ENCODE measurements at places on chromosomes 2 and 18. TPM values are rescaled to one million over a fixed set of nuclear protein-coding genes. Genes with fewer than 3 reads are reported as not detected.

GRCh38 chr2:111119822-111120252 lies 877 bp upstream of the BCL2L11 start:
- peak; percentile 36 for DNase-seq

DNA sequence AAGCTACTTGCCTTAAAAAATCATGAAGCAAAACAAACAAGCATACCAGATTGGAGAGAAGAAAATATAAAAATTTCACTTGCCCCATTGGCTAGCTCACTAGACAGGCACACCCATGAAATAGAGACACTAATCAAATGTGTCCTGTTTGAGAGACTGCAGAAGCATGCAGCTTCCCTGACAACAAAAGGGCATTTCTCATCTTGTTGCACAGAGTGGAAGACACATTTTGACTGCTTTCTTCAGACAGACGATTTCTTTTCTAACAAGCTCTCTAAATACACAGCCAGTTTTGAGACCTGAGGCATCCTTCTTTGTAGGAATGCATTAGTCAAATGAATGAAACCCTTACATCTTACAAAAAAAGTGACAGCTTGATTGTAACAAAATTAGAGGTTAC lies 1558.6 kb upstream of the NXPH2 start:
- no peak for DNase-seq

Gene HOXD1
- total RNA-seq = 0.71 TPM

- DNase-seq = no peak
These were observed 67.8 kb downstream of the TDRD15 start for GRCh38 chr2:21191535-21191934.

GRCh38 chr2:204650611-204651010 lies 105.3 kb downstream of the PARD3B start:
- DNase-seq = no peak

GRCh38 chr2:236991874-236992273 lies 93.8 kb upstream of the COPS8 start:
- DNase-seq = no peak

GRCh38 chr2:52456561-52457377 lies 1310.8 kb upstream of the CHAC2 start:
- DNase-seq = peak; percentile 2

DNA sequence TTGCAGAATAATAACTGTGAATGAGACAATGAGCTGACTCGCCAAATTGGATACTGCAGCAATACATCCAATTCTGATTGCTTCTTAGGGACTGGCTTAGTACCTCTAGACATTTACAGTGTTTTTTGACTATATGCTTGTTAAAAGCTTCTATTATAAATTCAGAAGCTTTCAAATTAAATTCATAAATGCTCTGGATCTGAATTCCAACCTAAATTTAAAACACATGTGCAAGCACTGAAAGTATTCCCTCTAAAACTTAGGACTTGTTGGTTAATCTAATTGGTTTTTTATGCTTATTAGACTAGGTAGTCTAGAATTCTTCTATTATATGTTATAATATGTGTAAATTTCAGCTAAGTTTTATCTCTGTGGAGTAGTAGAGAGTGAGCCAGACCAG lies 306.9 kb downstream of the CPS1 start:
- no peak for DNase-seq

Gene MAP3K19
- total RNA-seq = not detected

Gene MC2R
- total RNA-seq = 0.18 TPM

DNA sequence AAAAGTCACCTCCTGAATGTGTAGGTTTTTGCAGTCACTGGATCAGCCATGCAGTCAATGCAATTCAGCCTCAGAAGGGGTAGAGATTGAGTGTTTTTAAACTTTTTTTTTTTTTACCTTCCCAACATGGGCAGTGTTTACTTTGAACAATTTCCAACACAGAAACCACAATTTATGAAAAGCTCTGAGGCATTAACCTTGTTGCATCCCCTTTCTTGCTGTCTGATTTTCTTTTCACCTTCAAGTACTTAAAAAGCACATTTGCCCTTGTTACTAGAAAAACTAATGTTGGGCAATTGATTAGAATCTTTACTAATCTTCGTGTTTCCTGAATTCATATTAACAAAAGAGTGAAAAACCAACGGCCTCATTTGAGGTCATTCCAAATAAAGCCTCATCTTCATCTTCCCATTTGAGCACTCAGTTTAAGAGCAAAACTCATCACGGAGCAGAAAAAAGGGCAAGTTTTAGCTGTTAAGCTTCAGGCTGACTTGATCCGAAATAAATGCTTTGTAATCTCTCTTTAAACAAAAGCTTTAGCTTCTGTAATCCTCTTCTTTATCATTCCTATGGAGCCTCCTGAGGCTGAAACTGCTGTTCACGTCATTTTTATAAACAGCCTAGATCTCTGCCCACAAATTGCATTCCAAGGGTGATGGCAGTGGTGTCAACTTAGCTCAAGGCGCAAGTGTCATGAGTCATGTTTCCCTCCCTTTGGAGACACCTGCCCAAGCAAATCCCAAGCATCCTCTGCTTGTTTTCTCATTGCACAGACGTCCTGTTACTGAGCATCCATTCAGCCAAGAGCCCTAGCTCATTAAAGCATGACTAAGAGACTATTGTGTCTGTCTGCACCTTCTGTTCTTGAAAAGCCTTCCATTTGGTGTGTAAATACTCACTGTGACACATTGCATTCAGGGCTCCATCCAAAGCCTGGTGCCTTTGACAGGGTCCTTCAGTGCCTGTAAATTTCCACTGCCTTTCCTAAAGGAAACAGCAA lies 107.7 kb downstream of the HNMT start:
- no peak for DNase-seq

DNA sequence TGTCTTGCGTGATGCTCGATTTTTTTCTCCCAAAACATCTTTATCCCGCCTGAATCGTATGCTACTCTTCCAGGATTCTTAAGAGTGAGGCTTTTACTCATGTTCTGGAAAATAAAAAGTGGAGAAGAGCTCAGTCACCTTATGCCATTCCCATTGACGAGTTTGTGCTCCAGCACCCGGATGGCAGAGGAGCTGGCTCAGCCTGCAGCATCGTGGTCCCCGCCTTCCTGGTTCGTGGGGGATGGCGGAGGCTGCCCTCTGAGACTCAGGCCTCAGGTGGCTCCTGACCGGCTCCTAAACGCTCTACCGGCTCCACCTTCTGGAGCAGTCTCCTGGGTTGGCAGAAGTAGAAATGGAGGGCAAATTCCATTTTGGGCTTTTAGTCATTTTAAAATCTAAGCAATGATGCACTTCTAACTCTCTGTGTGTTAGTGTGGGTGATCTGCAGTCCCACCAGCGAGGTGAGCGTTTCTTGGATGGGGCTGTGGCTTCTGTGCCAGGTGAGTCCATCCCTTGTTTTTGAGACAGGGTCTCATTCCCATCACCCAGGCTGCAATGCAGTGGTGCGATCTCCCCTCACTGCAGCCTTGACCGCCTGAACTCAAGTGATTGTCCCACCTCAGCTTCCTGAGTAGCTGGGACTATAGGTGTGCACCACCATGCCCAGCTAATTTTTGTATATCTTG lies 27.8 kb downstream of the RTP5 start:
- no peak for DNase-seq

Gene ZAP70
- total RNA-seq = 3.2 TPM

DNA sequence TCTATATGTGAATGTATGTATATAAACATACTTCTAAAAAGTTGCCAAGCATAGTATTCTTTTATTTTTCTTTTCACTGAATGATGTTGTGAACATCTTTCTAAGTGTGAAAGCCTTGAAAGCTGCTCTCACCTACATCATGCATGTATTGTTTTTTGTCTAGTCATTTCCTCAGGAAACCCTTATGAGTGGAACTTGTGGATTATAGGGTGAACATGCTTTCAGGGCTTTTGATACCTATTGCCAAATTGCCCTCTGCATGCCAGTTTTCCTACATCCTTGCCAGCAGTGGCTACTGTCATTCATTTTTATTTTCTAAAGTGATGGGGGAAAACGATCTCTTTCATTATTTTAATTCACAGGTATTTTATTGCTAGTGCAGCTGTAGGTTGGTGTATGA lies 78.3 kb downstream of the ADAM23 start:
- DNase-seq = no peak

Gene PTPN2
- total RNA-seq = 22.7 TPM

DNA sequence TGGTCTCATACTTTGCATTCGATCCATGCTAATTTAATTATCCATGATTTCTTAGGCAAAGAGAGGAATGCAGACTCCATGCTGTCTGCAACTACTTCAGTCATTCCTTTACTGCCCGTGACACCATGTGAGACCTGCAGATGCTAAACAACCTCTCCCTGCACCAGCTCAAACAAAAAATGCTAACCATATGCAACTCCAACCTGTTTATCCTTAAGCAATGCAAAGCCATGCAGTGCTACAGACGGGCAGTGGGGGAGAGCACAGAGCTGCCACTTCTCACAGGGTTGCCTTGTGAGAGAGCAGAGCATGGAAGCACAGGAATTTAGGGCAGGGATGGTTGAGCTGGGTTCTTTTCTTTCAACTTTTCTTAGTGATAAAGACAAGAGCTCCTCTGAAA lies 74.9 kb upstream of the KLHL14 start:
- peak; percentile 16 for DNase-seq

Gene ALKAL2
- 1.1 TPM for total RNA-seq

GRCh38 chr2:110843959-110844510 lies 111.7 kb downstream of the ACOXL start:
- no peak for DNase-seq

DNA sequence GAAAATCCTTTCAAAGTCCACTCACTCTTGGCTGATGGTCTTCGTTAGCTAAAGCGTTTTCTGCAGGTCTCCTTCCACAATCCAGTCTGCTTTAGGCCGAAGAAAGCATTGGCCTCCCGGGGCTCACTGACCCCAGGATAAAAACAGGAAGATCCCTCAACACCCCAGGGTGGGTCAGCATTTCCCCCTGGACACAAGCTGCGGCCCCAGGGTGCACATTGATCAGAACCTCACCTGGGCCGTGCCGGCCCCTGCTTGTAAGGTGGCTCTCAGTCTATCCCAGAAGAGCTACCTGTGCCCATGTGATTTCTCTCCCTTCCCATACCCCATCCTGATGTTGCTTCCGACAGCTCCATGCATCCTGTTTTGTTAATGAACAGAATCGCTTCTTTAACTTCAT lies 113.0 kb upstream of the TPO start:
- DNase-seq = no peak

Measured in muscle of leg (tissue), 16 donors.